Upper lobe of right lung (tissue), 1 donor: ENCODE measurements at places on chromosomes 5 and 9.
A peak's percentile ranks its signal among the peaks of the same experiment; 100 is the strongest.

- DNase-seq = no peak
These were observed 20.5 kb upstream of the SLC6A19 start for GRCh38 chr5:1180841-1181271.

- no peak for DNase-seq
These were observed 36.6 kb upstream of the MYORG start for GRCh38 chr9:34413231-34413852.

- DNase-seq = no peak
These were observed 451.8 kb upstream of the PTGER4 start for GRCh38 chr5:40227931-40228330.

GRCh38 chr9:91948597-91949391 lies 1.2 kb downstream of the ROR2 start:
- peak; percentile 76 for DNase-seq

GRCh38 chr9:91761362-91761761 lies 188.7 kb downstream of the ROR2 start:
- DNase-seq = no peak
